ENCODE measurements at places on chromosomes 1 and 21. TPM values are rescaled to one million over a fixed set of nuclear protein-coding genes. Genes with fewer than 3 reads are reported as not detected.

DNA sequence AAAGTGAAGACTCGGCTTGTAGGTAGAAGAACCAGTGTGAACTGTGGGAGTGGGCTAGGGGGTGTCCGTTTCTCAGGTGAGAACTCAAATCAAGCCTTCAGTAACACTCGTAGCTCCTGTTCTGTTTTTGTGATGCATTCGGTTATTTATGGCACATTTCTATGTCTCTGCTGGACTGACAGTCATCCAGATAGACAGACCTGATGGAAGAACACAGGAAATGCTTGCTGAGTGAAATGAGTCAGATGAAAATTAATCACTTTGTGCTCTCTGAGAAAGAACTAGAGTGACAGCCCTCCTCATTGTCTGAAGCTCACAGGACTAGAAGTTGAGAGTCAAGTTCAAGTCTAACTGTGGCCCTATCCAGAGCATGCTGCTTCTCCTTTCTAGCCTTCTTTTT is 360.1 kb upstream of the PLXNA2 start:
- no peaks in the 10 kb centered on the region for H3K4me1 ChIP-seq
- no peaks in the 10 kb centered on the region for H3K27me3 ChIP-seq
- H3K4me3 ChIP-seq: no peak overlapping the region

- peak; percentile 53 for DNase-seq
- no peaks in the 10 kb centered on the region for H3K27me3 ChIP-seq
- peak within 1 kb of the TSS; percentile 100 for H3K27ac ChIP-seq
- H3K36me3 ChIP-seq: no peaks in the 10 kb centered on the region
- peaks cover 17% of the 10 kb centered on the region for H3K4me1 ChIP-seq
- H3K4me3 ChIP-seq: peak within 1 kb of the TSS; percentile 93
Observed at GRCh38 chr1:112618721-112619517, at the start of gene ST7L. Gene ST7L (minus strand): TSS chr1:112619141. CDS start chr1:112619113, 28 bp downstream.

CYP4X1 gene
- polyA plus RNA-seq: not detected

ARTN gene
- polyA plus RNA-seq: not detected

DNA sequence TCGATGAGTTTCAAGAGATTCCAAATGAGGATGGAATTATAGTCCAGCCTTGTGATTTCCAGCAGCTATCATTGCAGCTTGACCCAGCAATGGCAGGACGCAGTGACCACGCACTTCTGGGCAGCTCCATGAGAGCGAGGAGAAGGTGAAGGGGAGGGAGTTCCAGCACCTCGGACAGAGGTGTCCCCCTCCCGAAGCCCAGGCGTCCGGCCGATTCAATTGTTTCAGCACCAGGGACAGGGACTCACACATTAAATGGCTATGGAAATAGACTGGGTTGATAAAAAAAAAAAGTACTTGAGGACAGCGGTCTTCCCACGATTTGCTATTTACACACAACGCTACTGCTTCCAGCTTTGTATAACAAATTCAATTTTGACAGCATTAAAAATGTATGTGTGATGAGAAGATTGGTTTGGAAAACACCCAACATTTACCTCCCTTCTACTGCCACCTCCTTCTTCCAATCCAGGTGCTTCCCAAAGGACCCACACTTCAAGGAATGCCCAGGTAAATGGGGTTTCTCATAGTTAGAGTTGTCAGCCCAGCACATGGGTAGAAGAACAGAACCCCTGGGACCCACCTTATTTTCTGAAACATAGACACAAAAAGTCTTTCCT is 71.8 kb downstream of the DISP3 start:
- DNase-seq: peak; percentile 34
- no peaks in the 10 kb centered on the region for H3K36me3 ChIP-seq
- H3K27me3 ChIP-seq: no peaks in the 10 kb centered on the region
- H3K4me3 ChIP-seq: no peak overlapping the region
- no peaks in the 10 kb centered on the region for H3K4me1 ChIP-seq

DNA sequence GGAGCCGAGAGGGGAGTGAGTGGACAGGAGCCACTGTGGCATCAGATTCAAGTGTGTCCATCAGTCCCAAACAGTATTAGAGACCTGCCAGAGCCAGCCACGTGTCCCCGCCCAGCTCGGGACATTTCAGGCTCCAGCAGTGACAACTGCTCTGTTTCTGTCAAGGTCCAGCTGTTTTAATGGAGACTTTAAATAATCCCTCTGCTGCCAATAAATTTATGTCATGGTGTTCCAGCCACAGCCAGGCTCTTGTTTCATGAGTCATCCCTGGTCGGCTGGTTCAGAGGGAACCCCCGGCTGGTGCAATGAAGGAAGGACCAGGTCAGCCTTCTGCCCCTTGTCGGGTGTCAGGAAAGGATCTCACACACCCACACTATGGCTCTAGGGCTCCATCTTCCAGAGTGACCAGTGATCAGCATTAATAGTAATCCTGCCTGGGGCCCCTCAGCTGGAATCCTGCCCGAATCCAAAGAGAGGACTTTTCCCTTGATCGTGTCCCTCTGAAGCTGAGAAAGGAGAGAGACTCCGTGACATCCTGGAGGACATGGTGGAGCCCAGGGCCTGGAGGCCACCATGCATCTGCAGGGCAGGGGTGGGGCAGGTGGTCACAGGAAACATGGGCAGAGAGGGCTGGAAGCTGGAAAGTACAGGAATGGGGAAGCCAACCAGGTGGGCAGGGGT is 197.3 kb downstream of the MATN1 start:
- no peaks in the 10 kb centered on the region for H3K27me3 ChIP-seq
- H3K27ac ChIP-seq: no peak overlapping the region
- no peak overlapping the region for H3K4me3 ChIP-seq

TDRD5 gene
- polyA plus RNA-seq: not detected

TSPAN2 gene
- 4.9 TPM for polyA plus RNA-seq

OR2T29 gene
- polyA plus RNA-seq: not detected

- H3K4me1 ChIP-seq: no peaks in the 10 kb centered on the region
Observed at GRCh38 chr21:33042812-33043211, 17.1 kb downstream of the OLIG2 start.

MR1 gene
- 29.8 TPM for polyA plus RNA-seq

SH3D21 gene
- 0.17 TPM for polyA plus RNA-seq

C1orf87 gene
- polyA plus RNA-seq: not detected

- no peak overlapping the region for H3K27ac ChIP-seq
- DNase-seq: no peak
- H3K4me3 ChIP-seq: no peak overlapping the region
- no peaks in the 10 kb centered on the region for H3K36me3 ChIP-seq
Observed at GRCh38 chr1:113178106-113178505, 105.1 kb downstream of the LRIG2 start.

DNA sequence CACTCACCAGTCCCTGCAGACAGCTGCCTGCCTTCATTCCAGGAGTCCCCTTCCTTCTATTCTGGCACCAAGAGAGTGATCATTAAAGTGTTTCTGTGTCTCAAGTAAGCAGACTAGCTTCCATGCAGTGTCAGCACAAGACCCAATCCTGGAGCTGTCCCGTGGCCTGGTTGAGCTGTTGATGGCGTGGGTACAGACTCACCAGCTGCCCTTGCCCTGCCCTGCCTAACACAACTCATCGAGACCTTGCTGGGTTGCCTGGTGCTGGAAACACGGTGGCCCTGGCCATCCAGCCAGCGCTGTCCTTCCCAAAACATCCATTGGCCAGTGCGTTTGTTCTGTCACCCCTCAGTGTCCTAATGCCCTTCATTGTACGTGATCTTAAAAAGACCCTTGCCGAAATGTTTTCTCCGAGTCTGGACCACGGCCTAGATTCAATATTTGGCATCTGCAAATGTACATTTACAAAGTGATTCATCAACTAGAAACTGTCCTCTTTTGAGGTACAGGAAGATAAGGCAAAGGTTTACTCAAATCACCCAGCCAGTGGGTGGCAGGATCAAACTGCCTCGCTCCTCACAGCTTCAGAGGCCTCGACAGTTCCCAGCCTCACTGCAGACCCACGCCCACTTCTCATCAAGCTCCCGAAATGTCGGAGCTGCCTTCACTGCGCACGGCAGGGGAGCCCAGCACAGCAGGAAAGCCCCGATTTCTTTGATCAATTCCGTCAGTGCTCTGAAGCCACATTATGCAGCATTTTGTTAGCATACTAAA is 494.2 kb downstream of the KIF26B start:
- no peaks in the 10 kb centered on the region for H3K4me1 ChIP-seq
- no peaks in the 10 kb centered on the region for H3K27me3 ChIP-seq
- H3K36me3 ChIP-seq: no peaks in the 10 kb centered on the region
- H3K4me3 ChIP-seq: no peak overlapping the region

ADIPOR1 gene
- polyA plus RNA-seq: 56.8 TPM

DNA sequence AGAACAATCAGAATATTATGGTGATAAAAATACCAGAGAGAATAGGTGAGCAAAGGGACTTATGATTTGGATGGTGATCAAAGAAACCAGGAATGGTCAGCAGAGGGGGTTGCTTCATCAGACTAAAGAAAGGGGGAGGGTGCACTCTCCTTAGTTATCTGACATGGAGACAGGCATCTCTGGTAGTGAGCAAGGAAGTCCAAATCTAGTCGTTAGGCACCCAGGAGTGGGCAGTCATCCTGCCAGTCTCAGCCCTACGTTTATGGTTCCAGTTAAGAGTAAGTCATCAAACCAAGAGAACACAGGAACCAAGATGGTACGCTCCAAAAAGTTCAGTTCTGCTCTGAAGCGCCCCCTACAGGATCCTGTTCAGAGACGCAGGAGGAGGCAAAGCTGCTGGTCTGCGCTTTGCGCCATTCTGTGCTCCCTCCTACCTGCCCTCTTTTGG is 28.6 kb downstream of the EBNA1BP2 start:
- H3K4me1 ChIP-seq: no peaks in the 10 kb centered on the region
- H3K4me3 ChIP-seq: no peak overlapping the region
- H3K36me3 ChIP-seq: no peaks in the 10 kb centered on the region

GRCh38 chr1:198497326-198498102 is 43.0 kb downstream of the ATP6V1G3 start:
- H3K36me3 ChIP-seq: no peaks in the 10 kb centered on the region
- no peak for DNase-seq
- H3K4me3 ChIP-seq: no peak overlapping the region
- no peaks in the 10 kb centered on the region for H3K4me1 ChIP-seq

PTTG1IP gene
- 79.8 TPM for polyA plus RNA-seq

OR2L13 gene
- polyA plus RNA-seq: not detected

DNA sequence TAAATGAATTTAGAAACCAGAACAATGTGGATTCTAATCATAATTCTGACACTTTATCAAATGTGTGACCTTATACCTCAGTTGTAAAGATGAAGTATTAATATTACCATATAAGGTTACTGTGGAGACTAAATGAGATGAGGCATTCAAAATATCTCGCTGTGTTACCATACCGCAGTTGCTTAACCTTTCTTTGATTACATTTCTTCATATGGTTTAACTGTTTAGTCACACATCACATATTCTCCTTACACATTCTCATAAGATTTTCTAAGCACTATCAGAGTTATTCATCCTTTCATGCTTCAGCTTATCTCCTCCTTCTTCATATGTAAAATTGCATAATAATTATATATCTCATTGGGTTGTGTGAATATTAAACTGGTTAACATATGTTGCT is 88.9 kb downstream of the LRRC53 start:
- no peaks in the 10 kb centered on the region for H3K36me3 ChIP-seq
- H3K27me3 ChIP-seq: no peaks in the 10 kb centered on the region
- no peaks in the 10 kb centered on the region for H3K4me1 ChIP-seq
- H3K4me3 ChIP-seq: no peak overlapping the region
- no peak overlapping the region for H3K27ac ChIP-seq
- DNase-seq: no peak

- DNase-seq: no peak
- H3K4me3 ChIP-seq: no peak overlapping the region
- no peaks in the 10 kb centered on the region for H3K36me3 ChIP-seq
- H3K4me1 ChIP-seq: no peaks in the 10 kb centered on the region
- H3K27ac ChIP-seq: no peak overlapping the region
- H3K27me3 ChIP-seq: no peaks in the 10 kb centered on the region
Observed at GRCh38 chr1:170790175-170790574, 126.2 kb downstream of the PRRX1 start.

DNA sequence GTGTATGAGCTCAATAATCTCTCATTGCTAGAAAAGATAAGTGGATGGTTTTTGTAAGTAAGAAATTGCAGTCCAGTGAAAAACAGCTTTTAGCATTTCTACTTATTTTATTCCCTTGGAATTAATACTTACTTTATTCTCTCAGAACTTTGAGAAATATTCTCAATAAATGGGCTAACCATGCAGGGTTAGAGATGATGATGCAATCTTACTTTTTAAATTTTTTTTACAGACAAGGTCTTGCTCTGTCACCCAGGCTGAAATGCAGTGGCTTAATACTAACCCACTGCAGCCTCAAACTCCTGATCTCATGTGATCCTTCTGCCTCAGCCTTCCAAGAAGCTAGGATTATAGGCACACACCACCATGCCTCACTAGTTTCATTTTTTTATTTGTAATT is 440.8 kb upstream of the ZP4 start:
- no peak overlapping the region for H3K4me3 ChIP-seq
- no peaks in the 10 kb centered on the region for H3K27me3 ChIP-seq
- no peaks in the 10 kb centered on the region for H3K36me3 ChIP-seq
- H3K4me1 ChIP-seq: no peaks in the 10 kb centered on the region

- no peak overlapping the region for H3K27ac ChIP-seq
- H3K4me1 ChIP-seq: no peaks in the 10 kb centered on the region
Observed at GRCh38 chr1:119097380-119097779, 43.1 kb downstream of the WARS2 start.

DNA sequence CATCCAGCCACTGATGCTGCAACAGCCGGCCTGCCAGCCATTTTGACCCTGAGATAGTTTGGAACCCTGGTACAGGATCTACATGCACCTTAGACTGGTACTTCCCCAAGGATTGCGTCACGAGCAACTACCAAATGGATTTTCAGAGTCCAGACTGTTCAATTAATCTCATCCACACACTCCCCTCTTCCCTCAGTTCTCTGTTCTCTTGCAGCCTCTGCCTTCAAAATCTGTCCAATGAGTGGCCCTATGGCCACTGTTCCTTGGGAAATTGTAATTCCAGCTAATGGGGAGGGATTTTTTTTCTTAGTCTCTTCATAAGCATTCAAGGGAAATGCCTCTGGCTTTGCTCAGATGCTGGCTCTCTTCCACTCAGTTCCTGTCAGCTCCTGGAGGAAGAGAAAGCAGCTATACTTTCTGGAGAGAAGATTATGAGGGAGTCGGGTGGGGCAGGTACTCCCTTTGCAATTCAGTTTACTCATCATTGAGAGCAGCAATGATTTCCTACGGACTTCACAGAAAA is 19.8 kb upstream of the UAP1 start:
- DNase-seq: no peak
- no peak overlapping the region for H3K27ac ChIP-seq
- H3K36me3 ChIP-seq: no peaks in the 10 kb centered on the region

DARS2 gene
- 13.2 TPM for polyA plus RNA-seq
